ENCODE measurements at places on chromosomes 7 and 10. TPM values are rescaled to one million over a fixed set of nuclear protein-coding genes. Genes with fewer than 3 reads are reported as not detected.

GRCh38 chr7:152173372-152174070 lies 148.0 kb downstream of the GALNT11 start:
- no peak for ATAC-seq

TRUB1 gene
- 19.8 TPM for total RNA-seq

- no peak for ATAC-seq
Observed at GRCh38 chr7:24419511-24419910, 135.5 kb downstream of the NPY start.

GRCh38 chr7:33901847-33902246 lies 3.5 kb upstream of the BMPER start:
- no peak for ATAC-seq

- no peak for ATAC-seq
Observed at GRCh38 chr10:23917251-23917840, 291.6 kb upstream of the KIAA1217 start.

MPP7 gene
- total RNA-seq: 2.9 TPM
